ENCODE measurements at places on chromosomes 6 and 20.
A peak's percentile ranks its signal among the peaks of the same experiment; 100 is the strongest.

DNA sequence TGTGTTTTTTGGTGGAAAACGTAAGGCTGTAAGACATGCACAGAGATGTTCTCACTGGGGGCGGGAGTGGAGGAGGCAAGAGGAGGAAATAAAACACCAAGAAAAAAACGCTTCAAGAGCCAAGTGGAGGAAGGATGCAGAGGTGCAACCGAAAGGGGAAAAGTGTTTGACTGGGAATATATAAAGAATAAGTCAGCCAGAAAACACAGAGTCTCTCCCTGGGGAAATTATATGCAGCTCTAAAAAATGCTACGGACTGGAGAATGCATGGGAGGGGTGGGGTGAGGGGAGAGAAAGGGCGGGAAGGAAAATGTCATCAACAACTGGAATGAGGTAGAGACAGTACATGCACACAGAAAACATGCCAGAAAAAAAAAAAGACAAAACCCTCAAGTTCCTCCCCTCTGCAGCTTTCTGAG, 133.5 kb downstream of the SCML4 start:
- DNase-seq = no peak

DNA sequence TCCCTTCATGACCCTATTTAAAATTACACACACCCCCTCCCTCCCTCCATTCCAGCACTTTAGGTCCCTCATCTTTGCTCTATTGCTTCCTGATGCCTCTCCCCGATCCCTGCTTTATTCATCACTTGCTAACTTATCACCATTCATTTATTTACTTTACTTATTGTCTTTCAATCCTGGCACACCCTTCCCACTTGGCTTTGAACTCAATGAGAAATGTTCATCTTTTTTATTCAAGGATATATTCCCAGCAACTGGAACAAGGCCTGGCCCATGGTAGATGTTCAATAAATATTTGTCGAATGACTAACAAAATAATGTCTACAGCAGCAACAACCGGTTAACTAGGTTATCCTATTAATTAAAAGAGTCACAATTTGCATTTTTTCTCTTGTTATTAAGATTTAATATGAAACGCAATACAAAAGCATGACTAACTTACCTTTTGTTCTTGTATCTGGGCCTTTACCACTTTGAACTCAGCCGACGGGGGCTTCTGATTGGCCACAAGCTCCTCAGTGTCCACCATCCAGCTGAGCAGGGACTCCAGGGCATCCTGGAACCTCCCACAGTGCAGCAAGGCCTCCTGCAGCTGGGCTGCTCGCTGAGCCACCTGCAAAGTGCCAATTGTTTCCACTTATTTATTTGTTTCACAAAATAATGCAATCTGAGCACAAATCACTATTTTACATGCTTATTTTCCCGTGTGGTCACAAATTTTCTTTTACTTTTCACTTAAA, 107.8 kb downstream of the DST start:
- no peak for DNase-seq

GRCh38 chr20:40565682-40566040, 123.4 kb downstream of the MAFB start:
- no peak for DNase-seq

DNA sequence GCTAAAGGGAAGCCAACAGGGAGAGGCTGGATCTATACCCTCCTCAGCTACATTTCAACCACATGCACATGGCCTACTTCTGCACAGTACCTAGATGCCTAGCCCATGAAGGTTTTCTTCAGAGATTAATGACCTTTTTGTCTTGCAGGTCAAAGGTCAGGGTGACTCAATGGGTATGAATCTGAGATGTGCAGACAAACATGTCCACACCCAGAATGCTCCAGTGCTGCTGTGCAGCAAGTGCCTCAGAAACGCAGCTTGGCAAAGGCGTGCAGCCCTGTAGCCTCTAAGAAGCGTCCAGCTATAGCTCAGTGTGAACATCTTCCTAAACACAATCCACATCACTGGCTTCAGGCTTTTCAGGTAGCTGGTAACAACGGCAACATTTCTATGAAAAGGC, 24.4 kb downstream of the MAP1LC3A start:
- DNase-seq = peak; percentile 54

GRCh38 chr20:46255440-46256104, 52.7 kb downstream of the CDH22 start:
- peak; percentile 11 for DNase-seq

DNA sequence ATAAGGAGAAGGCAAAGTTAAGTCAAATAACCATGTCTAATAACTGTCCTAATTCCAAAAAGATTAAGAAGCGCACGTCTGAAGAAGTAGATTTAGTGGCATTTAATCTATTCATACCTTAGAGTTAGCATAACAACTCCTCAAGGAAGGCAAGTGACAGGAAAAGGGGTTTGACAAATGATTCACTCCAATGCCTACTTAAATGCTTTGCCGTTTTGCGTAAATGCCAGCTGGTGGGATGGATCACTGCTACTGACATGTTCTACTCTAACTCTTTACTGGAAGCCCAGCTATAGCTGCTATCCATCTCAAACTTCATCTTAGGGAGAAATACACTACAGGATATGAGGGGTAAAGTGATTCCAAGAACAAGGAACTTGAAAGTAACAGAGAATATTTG, 347.3 kb upstream of the RUNX2 start:
- no peak for DNase-seq

GRCh38 chr20:12198281-12198680, 280.6 kb downstream of the BTBD3 start:
- no peak for DNase-seq

- peak; percentile 35 for DNase-seq
These were observed 1.3 kb downstream of the PLCG1 start for GRCh38 chr20:41138475-41139226.

DNA sequence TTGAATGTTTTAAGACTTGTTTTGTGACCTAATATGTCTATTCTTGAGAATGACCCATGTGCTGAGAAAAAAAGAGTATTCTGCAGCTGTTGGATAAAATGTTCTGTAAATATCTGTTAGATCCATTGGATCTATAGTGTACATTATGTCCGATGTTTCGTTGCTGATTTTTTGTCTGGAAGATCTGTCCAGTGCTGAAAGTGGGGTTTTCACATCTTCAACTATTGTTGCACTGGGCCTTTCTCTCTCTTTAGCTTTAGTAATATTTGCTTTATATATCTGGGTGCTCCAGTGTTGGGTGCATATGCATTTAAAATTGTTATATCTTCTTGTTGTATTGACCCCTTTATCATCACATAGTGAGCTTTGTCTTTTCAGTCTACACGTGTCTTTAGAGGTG, 5.7 kb upstream of the SIRPB2 start:
- no peak for DNase-seq

DNA sequence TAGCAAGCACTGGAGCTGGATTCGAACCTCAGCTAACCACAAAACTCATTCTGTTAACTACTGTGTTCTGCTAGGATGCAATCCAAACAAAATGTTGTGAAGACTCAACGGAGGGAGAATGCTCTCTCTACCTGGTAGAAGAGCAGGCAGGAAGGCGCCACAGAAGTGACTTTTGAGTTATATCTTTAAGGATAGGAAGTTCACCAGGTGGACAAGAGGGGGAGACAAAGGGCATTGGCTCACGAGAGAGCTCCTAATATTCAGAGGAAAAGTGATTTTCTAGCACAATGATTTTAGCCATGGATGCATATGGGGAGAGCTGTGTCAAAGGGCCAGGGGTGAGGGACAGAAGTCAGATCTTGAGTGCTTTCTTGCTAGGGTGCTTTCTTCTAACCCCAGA, 108.4 kb upstream of the MAFB start:
- no peak for DNase-seq

- DNase-seq = no peak
These were observed 977 bp upstream of the SMAP1 start for GRCh38 chr6:70666706-70667105.

DNA sequence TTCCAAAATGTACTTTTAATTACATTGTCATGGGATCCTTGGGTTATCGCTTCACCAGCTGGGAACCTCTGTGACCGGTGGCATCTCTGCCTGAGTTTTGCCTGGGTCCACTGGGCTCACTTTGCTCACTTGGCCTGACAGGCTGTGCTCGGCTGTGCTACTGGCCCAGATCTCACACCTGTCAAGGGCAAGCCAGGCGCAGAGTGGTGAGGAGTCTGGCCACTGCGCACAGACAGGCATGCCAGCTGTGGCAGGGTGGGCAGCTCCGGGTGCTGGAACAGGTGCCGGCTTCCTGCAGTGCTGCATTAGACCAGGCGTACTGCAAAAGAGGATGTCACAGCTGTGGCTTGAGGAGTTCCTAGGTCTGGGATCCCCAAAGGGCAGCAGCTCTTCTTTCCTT, 489.8 kb downstream of the TENT5A start:
- no peak for DNase-seq

GRCh38 chr6:145271040-145271439, 464.3 kb downstream of the EPM2A start:
- DNase-seq = no peak

- DNase-seq = no peak
These were observed 88.6 kb downstream of the OPRM1 start for GRCh38 chr6:154127657-154128056.

DNA sequence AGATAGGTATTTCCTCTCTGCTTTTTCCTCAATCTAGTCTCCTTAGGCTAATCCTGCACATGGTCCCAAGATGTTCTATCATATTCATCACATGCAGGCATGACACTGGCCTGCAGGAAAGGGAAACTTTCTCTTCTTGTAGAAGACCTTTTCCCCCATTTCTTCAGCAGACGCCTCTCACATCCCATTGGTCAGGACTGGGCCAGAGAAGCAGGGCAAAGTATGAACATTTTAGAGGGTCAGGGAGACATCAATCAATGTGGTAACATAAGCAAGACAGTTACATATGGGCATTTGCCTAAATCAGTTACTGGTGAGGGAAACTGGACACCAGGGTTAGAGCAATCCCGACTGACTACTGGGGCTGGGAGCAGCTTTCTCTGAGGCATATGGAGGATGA, 90.1 kb downstream of the CRYBG1 start:
- no peak for DNase-seq

DNA sequence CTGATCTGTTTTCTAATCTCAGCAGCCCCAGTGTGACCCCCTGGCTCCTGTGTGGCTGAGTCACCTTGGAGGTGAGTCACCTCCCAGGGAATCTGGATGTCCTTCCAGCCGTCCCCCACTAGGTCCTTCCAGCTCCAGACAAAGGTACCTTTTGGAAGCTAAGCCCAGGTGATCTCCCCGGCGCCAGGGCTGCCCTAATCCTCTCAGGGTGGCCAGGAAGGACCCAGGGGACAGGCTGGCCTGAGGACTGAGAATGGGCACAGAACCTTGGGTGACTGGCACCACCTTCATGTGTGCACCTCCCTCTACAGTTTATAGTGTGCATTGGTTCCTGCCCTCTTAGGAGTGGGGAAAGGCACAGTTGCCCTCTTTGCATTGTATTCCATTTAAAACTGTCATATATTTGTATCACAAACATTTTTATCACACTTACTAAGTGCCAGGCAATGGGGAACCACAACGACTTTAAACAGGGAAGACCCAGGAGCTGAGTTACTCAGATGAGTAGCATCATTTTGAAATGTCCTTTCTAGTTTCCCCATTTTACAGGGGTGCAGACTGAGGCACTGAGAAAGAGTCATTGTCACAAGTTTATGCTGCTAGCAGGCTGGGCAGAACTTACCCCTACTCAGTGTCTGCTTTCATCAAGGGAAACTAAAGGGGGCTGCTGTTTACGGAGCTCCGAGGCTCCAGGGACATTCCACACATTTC, 2.6 kb upstream of the BPIFB4 start:
- peak; percentile 6 for DNase-seq
